Left hindlimb (tissue), 1 donor: ENCODE measurements at places on chromosomes 6 and 20.

GRCh38 chr6:158758451-158758860 is 60.7 kb downstream of the EZR start:
- DNase-seq, result peak; percentile 75

- DNase-seq, result no peak
Observed at GRCh38 chr6:84728602-84729001, 35.8 kb downstream of the TBX18 start.

GRCh38 chr20:35166242-35166830 is 5.5 kb upstream of the PROCR start:
- DNase-seq, result peak; percentile 53

DNA sequence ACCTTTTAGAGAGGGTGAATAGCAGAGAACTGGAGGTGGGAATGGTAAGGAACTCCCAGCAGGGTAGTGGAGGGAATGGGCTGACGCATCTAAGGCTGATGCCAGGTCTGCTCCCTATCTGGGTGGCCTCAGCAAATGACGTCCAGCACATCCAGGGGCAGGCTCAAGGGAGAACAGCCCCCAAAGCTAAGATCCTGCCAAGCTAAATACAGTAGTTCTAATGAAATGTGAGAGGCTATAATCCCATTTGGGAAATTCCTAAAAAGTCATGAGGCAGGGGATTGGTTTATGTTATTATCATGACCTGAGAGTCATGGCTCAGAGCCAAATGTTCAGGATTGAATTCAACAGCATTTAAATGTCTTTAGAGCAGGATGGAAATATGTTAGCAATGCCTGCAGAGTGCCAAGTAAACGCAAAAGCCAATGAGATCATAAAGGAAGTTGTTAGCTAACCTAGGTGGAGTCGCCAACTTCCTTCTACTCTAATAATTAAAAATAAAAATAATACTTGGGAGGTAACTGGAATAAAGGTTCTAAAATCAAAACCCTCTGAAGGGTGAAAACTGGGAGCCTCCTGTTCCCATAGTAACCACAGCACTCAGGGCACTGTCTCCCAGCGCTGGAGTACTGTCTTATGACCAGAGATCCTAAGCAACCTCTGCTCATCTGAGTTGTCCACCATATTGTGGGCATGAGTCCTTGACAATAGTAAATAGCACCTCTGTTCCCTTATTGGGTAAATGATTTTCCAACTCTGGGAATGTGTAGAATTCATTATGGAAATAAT is 34.8 kb downstream of the IYD start:
- peak; percentile 65 for DNase-seq

DNA sequence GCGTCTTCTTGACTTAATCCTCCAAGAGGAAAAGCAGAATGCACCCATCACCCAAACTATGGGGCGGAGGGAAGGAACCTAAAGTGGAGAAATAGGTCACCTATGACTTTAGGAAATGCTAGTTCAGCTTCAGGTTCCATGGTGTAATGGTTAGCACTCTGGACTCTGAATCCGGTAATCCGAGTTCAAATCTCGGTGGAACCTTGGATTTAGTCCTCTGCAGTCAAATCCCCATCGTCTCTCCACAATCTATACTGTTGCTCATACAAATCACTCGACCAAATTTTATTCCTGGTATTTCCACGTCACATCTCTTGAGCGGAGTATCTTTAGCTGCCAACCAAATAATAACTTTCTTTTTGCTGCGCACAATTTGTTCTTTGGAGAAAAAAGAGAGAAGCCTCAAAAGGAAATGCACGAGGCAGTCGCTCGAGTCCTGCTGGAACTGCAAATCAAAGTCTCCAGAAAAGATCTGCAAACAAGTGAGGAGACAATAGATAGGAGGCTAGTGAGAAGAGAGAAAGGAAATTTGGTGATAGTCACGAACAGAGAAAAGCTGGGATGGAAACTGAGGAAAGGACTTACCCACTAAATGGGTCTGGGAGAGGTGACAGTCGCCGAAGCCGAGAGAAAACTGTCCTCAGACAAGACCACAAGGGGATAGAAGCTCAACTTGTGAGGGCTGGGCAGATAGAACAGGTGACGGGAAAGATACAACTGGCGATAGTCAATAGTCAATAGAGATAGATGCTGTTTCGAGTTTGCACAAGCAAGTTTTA is 16.6 kb downstream of the POM121L2 start:
- DNase-seq, result no peak

DNA sequence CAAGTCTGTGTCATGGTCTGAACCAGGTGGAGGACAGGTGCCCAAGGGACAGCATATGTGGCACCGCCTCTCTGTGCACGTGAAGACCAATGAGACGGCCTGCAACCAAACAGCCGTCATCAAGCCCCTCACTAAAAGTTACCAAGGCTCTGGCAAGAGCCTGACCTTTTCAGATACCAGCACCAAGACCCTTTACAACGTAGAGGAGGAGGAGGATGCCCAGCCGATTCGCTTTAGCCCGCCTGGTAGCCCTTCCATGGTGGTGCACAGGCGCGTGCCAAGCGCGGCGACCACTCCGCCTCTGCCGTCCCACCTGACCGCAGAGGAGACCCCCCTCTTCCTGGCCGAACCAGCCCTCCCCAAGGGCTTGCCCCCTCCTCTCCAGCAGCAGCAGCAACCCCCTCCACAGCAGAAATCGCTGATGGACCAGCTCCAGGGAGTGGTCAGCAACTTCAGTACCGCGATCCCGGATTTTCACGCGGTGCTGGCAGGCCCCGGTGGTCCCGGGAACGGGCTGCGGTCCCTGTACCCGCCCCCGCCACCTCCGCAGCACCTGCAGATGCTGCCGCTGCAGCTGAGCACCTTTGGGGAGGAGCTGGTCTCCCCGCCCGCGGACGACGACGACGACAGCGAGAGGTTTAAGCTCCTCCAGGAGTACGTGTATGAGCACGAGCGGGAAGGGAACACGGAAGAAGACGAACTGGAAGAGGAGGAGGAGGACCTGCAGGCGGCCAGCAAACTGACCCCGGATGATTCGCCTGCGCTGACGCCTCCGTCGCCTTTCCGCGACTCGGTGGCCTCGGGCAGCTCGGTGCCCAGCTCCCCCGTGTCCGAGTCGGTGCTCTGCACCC is 109.5 kb upstream of the RAB32 start:
- DNase-seq, result no peak

- DNase-seq, result no peak
Observed at GRCh38 chr6:98241630-98242029, 592.7 kb upstream of the POU3F2 start.

DNA sequence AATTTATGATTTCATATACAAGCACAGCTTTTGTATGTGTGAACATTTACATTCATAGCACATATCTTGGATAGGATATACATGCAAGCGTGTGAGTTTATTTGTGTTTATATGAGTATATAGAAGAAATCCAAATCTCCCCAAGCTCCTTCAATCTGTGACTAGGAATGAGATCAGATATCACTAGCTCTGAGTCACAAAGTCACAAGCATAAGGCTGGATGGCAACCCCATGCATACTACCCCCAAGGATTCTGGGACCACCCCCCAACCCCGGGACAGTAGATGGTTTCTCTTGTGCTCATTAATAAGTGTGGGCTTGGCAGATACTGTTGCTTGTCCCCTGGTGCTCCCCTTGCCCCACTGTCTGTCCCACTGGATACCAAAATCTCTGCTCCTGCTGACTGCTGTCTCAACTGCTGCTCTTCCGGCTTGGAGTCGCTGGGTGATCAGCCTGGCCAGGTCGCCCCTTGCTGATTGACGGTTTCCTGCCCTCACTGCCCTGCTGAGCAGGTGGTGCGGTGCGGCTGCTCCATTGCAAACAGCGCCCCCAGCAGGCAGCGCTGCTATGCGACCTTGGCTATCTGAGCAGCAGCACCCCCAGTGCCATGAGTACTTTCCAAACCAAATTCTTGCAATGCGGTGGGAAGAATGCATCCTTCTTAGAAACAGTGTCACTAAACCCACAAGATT is 279.4 kb downstream of the CD83 start:
- DNase-seq, result no peak

GRCh38 chr6:158897236-158897635 is 78.1 kb upstream of the EZR start:
- DNase-seq, result no peak

- no peak for DNase-seq
Observed at GRCh38 chr20:2655331-2656116, 3.1 kb downstream of the NOP56 start.

- DNase-seq, result no peak
Observed at GRCh38 chr20:3621111-3621510, 42.1 kb downstream of the GFRA4 start.

DNA sequence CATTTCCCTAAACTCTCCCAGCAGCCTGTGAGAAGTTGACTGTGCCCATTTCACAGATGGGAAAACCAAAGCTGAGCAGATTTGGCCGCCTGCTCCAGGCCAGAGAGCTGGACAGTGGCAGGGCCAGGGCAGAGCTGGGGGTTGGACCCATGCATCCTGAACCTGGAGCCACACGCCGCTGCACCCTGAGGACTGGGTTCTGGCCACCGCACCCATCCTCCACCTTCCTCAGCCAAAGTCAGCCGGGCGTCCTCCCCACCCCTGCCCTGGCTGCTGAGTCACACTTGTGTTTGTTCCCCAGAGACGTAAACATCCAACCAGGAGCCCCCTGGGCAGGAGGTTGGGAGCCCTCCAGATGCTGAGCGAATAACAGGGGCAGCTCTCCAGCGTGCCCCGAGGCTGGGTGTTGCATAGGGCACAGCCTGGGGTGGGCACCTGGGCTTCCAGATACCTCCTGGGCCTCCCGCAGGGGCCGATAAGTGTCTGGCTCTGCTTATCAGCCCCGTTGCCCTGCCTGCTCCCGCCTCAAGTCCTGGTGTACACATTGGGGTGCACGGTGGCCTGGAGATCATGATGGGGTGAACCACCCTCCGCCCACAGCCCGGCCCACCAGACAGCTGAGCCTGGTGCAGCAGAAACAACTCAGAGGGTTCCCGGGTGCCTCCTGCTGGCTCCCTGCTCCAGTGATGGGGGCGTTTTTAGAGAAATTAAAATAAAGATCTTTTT is 23.8 kb downstream of the RBM38 start:
- DNase-seq, result no peak

GRCh38 chr6:49233483-49233882 is 229.6 kb downstream of the MMUT start:
- no peak for DNase-seq

- DNase-seq, result peak; percentile 36
Observed at GRCh38 chr6:134520181-134521115, 202.5 kb upstream of the SGK1 start.

- no peak for DNase-seq
Observed at GRCh38 chr6:112946051-112946450, 598.9 kb downstream of the RFPL4B start.

DNA sequence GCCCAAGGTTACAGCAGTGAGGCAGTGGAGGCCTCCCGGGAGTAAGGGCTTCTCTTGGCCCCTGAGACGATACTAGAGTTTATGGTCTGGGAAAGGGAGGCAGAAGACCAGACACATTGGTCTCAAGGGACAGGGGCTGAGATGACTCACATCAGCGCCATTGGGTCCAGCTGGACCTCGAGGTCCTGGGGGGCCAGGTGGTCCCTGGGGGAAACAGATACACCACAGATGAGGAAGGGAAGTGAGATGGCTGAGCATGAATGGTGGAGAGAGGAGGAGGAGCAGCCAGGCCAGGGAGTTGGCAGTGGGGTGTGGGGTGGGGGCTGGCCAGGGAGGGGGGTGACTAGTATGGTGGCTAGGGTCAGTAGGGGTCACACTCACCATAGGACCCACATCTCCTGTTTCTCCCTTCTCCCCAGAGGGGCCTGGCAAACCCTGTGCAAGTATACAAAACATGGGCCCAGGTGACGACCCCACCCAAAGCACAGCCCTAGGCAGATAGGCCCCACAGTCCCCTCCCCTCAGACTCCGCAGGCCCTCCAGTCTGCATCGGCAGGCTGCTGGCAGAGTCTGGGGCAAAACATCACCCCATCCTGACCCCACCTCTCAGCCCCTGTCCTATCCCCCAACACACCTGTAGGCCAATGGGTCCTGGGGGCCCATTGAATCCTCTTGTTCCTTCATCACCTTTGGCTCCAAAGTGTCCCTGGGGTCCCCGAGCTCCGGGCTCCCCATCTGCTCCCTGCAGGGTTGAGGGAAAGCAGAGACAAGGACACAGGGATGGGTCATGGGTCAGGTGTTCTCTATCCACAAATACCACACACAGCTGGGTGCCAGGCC is 21.9 kb downstream of the COL11A2 start:
- no peak for DNase-seq

DNA sequence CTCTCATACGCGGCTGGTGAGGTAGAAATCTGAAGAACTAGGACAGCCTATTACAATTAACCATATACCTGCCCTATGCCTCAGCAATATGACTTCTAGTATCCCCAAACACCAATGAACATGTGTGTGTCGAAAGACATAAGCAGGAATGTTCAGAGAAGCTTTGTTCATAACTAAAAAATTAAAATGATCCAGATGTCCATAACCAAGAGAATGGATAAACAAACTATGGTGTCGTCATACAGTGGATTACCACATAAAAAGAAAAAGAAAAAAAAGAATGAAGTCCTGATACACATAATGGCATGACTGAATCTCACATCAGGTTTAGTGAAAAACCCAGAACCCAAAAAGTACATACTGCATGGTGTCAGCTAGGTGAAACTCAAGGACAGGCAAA is 73.9 kb downstream of the MDN1 start:
- DNase-seq, result no peak
